ENCODE measurements at places on chromosomes 5 and 9.

DNA sequence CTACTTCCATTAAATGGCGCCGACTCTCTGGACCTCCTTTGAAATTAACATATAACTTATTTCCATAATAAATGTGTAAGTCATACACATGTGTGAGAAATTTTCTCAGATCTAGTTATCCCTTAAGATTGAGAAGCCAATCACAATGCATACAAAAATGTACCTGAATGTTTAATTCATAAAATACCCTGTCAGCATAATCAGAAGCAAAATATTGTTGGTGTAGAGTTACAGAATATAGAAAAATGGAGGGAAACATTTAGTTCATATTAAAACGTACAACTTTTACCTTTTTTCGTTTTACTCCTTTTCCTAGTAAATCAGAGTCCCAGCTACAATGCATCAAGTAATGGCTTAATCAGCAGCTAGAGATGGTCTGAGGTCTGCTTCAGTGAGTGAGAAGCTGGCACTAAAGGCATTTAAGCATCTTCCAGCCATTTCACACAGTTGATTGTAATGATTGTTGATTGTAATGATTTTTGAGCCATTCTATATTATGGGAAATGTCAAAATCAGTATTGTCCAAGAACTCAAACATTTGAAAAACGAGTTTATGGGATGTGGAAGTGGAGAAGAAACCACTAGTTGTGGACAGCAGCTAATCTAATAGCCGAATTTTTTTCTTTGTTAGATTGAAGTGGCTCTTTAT lies 81.8 kb downstream of the ANXA1 start:
- DNase-seq, result no peak

DNA sequence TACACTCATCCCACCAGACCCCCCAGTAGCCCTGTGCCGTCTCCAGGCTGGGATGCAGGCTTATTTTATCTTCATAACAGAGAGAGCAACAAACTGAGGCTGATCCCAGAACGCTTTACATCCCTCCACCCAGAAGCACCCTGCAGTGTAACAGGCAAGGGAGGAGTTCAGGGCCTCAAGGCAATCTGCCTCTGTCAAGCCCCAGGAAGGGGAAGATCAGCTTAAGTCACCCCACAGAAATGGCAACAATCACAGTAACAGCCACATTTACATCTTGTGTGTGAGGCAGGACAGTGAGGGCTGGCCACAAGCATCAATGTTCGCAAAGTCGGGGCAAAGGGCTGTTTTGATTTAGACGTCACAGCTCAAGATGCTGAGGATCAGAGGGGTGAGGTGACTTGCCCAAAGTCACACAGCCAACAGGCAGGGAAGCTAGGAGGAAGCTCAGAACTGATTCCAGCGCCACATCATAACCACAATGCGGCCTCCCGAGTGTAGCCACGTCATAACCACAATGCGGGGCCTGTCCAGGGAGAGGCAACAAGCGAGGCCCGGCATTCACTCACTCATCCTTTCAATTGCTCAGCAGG lies 14.4 kb downstream of the STK10 start:
- no peak for DNase-seq

- no peak for DNase-seq
Measured at GRCh38 chr9:16268067-16268881, 602.2 kb downstream of the BNC2 start.

DNA sequence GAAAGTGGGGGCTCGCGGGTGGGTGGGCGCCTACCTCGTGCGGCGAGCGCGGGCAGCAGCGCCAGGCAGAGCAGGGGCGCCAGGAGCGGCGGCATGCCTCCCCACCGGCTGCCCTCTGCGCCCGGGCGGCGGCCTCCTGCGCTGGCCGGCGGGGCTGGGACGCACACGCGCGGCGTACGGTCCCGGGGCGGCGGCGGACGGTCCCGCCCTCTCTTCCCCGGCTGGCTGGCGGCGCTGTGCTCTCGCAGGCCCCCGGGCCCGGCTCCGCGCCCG lies 220 bp downstream of the NOTCH1 start:
- DNase-seq, result no peak

GRCh38 chr5:134267366-134268018 lies 41.6 kb upstream of the PPP2CA start:
- no peak for DNase-seq

DNA sequence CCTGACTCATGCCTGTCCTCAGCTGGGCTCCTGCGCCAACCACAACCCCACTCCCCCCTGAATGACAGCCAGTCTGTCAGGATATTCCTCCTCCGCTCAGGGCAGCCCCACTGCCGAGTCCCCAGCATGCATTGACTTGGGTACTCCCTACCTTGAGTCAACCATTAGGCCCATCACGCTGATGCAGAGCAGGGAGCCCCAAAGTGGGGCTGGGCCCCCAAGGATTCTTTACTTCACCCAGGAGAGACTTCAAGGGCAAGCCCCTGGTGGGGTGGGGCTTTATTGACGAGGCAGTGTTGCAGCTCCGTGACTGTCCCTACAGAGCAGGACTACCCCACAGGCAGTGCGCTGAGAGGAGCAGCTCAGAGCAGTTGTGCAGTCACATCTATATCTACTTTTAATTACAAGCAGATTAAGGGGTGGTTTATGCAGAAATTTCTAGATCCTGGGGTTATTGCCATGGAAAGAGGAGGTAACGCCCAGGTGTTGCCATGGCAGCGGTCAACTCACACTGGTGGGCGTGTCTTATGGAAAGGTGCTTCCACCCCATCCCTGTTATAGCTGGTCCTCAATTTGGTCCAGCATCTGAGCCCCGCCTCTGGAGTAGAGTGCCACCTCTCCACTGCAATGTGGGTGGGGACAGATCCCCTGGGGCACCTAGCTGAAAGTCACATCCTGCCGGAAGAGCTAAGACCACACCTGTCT lies 32.1 kb upstream of the FCN1 start:
- no peak for DNase-seq

DNA sequence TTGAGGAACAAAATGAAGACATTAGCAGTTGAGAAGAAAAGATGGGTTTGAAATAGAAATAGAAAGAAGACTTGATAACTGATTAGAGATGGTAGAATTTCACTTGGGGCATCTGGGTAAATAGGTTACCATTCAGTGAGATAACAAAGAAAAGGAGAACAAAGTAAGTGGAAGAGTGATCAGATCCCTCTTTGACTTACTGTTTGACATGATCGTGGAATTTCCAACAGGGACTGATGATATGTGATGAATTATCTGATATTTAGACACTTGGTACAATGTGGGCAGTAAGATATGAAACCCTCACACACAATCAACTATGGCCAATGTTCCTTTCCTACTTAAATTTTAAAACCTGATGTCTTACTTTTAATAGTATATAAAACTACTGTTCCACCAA lies 70.1 kb upstream of the STARD4 start:
- DNase-seq, result no peak

DNA sequence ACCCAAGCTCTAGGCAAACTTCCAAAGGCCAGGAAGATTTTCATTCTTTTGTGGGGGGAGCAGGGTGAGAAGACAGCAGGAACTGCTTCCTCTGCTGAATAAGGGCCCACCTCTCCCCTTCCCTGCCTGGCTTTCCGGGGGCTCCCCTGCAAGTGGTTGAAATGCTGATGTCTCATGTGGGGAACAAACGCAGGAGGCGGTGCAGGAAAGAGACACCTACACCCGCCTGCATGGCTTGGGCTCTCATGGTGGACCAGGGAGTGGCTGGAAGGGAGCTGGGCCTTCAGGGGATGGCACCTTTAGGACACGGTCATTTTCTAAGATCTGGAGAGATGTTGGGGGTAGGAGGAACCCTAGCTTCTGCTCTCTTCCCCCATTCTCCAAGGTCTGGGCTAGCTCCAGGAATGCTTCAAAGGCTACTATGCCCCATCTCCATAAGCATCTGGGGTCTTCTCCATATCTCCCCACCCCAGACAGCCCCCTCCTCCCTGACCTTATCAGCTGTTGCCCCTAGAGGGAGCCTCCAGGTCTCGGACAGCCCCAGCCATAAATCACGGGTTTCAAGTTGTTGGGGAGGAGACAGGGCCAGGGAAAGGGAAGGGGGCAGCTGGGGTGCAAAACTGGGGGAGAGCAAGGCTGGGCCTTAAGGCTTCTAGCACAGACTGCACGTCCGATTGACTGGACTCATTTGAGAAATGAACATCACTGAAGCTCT lies 76.6 kb downstream of the PSD2 start:
- DNase-seq, result no peak

GRCh38 chr5:166111021-166111420 lies 2180.4 kb upstream of the WWC1 start:
- DNase-seq, result no peak

GRCh38 chr5:102863764-102864560 lies 108.9 kb downstream of the PAM start:
- no peak for DNase-seq

GRCh38 chr9:128635266-128636023 lies 21.2 kb downstream of the DYNC2I2 start:
- no peak for DNase-seq

- no peak for DNase-seq
Measured at GRCh38 chr9:68775003-68775730, 70.1 kb downstream of the PIP5K1B start.

- no peak for DNase-seq
Measured at GRCh38 chr5:26932238-26932637, 106.1 kb downstream of the CDH9 start.

GRCh38 chr5:60903356-60903755 lies 41.5 kb downstream of the ERCC8 start:
- no peak for DNase-seq
